Pancreas (tissue), 10 donors: ENCODE measurements at places on chromosomes 5 and 9. TPM values are rescaled to one million over a fixed set of nuclear protein-coding genes. Genes with fewer than 3 reads are reported as not detected.

The LCN6 gene
- total RNA-seq, result 5.2 TPM

DNA sequence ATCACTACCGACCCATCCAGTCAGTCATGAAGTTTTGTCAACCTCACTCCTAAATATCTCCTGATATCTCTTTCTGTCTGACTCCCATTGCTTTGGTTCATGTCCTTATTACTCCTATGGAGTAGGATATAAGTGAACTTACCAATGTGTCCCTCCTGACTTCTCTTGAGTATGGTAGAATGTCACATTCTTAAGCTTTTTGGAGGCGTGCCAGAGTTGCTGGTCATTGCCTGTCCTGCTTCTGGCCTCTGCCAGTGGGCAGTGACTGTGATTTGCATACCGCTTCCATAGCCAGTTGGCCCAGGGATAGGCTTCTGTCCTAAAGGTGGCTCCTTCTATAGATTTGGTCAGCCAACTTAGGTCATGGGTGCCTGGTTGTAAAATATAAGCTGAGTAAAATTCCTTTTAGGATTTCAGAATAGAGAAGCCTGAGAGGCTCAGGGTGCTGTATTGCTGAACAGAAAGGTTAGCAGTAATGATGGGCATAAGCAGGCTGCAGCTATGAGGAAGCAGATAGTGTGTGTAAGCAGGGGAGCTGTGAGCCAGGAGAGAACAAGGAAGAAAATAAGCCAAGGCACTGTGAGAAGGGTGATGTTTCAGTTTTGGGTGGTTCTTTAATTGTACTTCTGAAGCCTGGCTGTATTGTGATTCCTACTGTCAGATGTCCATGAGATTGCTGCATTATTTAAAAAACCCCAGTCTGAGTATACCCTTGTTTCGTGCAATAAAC lies 16.1 kb upstream of the MARCHF3 start:
- no peak for DNase-seq

The GHR gene
- total RNA-seq, result 2.0 TPM

The WHRN gene
- 7.3 TPM for total RNA-seq

The UGCG gene
- 13.0 TPM for total RNA-seq

The LVRN gene
- total RNA-seq, result 0.40 TPM

- no peak for DNase-seq
Observed at GRCh38 chr9:1028501-1029190, 21.5 kb upstream of the DMRT2 start.

GRCh38 chr5:8825139-8825757 lies 720.6 kb downstream of the SEMA5A start:
- no peak for DNase-seq

The SLC25A2 gene
- 0.14 TPM for total RNA-seq

DNA sequence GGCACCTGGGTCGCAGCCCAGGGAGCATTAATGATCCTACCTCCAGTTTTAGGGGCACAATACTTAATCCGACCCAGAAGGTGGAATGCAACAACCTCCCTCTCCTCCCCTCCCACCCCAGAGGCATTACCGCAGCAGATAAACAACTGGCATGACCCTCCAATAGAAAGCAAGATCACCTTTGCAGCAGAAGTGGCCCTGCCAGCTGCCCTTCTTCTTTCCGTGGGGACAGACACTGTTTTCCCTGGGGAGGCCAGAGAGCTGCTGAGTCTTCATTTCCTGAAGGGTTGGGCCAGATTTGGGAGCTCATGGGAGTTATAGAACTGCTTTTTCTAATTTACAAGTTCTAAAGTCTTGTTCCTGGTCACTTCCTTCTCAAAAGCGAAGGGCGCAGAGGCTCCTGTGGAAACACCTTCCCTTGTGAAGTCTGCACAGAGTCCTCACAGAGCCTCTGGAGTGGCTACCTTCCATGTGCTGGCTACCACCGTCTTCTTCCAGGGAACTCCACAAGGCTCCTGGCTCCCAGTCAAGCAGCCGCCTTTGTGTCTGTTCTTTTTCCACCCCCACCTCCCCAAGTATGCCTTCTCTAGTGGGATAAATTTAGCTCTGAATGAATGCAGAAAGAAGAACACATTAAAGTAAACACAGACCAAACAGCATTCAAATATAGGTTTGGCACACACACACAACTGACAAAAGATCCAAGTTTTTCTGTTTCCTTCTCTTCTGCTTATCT lies 8.0 kb upstream of the PALM2AKAP2 start:
- no peak for DNase-seq

DNA sequence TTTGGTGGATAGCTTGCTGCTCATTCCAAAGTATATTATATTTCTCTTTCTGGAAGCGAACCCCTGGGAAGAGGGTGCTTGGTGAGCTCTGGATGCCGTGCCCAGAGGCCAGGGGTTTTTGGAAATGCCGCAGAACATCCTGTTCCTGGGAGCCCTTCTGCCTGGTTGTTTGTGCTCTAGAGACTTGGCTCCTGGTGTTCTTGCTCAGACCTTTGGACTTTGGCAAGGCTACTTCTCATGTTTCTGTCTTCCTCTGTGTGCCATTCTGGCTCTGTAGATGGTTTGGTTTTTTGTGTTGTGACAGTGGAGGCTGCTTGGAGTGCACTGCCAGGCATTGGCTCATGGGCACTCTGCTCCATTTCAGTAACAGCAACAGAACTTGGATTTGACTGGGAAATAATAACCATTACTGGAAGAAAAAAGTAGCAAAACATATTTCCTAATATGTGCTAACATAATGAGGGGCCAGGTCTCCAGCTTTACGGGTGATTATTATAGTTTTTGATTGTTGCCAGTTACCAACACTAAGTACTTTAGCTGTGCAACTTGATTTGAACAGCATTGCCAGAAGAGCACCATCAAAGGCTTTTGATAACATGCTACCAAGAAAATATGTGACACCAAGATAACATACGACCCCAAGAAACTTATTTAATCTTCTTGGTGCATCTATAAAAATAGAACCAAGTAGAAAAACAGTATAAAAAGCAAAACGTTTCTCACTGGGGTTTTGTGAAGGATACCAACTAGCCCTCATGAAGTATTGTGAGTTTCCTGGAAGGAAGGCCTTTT lies 94.2 kb downstream of the PCSK1 start:
- DNase-seq, result peak; percentile 42

GRCh38 chr5:175464074-175464941 lies 14.1 kb upstream of the SFXN1 start:
- no peak for DNase-seq

GRCh38 chr5:154728939-154729588 lies 26.1 kb upstream of the LARP1 start:
- no peak for DNase-seq

- DNase-seq, result no peak
Observed at GRCh38 chr9:134593286-134594077, 48.1 kb upstream of the COL5A1 start.

DNA sequence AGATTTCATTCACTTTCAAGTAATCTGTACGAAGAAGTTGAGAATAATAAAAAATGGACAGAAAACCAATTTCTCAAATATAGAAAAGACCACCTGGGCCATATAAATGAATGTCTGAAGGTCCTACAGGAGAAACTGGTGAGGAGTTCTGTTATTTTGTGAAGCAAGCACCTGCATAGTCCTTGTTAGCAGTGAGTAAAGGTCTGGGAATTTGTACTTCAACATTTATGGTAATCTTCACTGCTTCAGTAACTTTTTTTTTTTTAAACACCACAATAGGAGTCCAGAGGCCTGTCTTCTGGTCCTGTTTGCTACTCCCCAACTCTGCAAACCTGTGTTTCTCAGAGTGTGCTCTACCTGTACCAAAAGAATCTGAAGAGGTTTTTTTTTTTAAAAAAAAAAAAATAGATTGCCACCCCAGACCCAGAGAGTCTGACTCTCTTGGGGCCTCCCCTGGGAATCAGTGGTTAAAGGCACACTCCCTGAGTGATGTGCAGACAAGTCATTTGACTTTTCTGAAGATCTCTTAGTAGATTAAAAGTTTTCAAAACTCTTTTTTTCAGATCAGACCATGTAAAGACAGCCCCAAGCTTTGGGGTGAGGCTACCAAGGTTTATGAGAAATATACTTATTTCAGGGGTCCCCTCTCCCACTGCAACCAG lies 55.5 kb downstream of the FAM81B start:
- DNase-seq, result no peak

DNA sequence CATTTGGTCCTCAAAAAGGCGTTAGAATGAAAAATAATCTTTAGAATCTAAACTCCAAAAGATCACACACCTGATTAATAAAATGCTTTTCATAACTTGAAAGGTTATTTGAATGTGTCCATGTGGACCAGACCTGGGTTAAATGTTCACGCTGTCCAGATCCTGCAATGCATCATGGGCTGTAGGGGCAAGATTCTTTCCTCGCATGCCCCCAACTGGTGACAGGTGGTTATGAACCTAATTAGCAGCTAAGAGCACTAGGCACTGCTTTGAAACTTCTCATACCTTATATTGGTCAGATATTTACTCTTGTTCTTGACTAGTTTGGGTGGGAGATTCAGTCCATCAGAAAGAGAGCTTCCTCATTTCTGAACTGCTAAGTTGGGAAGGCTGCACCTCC lies 19.3 kb upstream of the PIP5K1B start:
- DNase-seq, result peak; percentile 60

DNA sequence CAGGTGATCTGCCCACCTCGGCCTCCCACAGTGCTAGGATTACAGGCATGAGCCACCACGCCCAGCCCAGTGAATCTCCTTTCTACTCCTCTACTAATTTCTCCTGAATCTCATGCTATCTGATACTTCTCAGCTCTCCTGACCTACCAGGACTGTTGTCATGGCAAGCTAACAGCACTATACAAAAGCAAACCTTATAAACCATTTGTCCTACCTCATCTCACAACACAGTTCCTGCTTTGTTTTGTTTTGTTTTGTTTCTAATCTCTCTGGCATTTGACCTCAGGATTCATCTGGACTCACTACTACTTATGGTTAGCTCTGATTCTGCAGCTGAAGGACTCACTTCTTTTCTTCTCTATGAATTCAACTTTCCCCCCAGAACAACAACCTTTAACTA lies 734.8 kb downstream of the TLE1 start:
- DNase-seq, result no peak

DNA sequence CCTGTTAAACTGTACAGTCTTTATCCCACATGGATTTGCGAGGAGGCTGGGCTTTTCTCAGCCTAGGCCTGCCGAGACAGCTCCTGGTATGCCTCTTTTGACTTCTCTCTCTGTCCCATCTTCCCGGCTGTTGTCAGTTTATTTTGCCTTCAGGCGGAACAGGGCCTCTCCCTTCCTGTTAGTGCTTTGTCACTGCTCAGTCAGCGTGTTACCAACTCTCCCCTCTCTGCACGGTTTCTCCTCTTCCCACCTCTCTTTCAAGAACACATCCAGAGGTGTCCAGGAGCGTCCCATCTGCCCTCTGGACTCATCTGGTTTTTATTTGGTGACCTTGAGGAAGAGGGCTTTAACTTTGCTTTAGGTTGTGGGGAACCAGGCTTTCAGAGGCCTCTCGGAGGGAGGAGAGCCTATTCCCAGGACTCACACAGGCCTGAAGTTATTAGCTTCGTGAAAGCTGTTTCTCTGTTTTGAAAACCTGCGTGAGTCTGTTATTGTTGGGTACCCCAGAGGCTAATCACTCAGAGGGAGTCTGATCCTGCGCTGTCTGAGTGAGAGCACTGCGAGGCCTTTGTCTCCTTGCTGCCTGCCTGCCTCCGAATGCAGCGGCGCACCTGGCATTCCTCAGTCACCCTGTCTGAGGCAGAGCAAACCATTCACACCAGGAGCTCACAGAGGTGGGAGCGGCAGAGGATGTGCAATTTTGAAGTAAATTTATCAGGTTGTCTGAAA lies 234.4 kb upstream of the MPDZ start:
- no peak for DNase-seq

GRCh38 chr9:20087481-20087880 lies 298.6 kb upstream of the SLC24A2 start:
- no peak for DNase-seq

GRCh38 chr9:4836676-4837075 lies 43.9 kb downstream of the RCL1 start:
- no peak for DNase-seq

The SEMA4D gene
- total RNA-seq, result 29.7 TPM

DNA sequence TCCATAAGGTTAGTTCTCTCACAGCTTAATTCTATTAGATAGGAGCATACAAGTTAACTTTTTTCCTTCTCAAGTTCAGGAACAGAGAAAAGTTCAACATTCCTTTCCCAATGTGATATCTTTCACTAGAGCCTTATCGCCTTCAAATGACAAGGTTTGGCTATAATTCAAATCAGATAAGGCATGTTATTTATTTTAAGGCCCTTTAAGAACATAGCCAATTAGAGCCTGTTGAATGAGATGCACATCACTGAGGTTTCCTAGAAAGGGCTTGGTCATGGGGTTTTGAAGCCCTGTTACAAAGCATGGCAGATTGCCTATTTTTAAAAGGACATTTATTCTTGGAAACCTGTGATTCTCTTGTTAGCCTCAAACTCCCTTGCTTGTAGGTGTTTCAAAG lies 123.4 kb downstream of the BASP1 start:
- DNase-seq, result no peak
